ENCODE measurements at places on chromosomes 2 and 18.

DNA sequence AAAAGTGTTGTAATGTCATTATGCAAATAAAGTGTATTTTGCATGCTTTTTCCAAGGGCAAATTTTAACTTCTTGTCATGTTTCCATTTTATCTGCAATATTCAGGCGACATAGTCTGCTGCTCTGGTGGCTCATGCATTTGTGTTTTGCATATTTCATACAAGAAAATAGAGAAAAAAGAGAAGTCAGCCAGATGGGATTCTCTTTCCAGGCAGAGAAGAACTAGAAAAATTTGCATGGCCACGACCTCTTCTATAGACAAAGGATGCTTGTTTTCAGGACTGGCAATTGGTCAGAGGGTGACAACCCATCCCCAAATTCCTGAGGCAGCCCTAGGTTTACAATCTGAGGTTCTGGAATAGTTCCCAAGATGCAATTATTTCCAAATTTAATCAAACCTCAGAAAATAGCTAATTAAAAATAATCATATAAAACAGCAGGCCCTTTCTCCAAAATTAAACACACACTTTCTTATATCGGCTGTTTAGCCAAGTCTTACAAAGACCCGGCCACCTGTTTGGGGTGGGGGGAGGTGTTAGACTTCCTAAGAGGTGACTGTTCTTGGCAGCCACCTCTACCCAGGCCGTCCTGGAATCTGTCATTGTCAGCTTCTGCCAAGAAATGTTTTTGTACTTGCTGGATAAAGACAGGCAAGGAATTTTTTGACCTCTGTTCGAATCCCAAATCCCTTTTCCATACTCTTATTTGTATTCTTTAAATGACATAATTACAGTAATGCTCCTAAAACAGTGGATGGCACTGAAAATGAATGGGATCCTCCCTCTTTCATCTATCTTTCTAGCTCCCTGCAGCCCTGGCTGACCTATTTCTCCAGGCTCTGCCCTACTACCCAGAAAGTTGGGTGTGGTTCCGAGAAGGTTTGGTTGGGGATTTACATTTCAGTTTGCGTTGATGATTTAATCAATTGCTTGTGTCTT, 20.8 kb upstream of the SOS1 start:
- DNase-seq = peak; percentile 73

- no peak for DNase-seq
These were observed 38.3 kb upstream of the SMAD2 start for GRCh38 chr18:47968721-47969120.

- no peak for DNase-seq
These were observed 123.2 kb downstream of the B3GNT2 start for GRCh38 chr2:62319070-62319469.

GRCh38 chr18:68694316-68694715, 20.6 kb downstream of the TMX3 start:
- no peak for DNase-seq

GRCh38 chr2:76953733-76954347, 568.3 kb downstream of the LRRTM4 start:
- DNase-seq = no peak

DNA sequence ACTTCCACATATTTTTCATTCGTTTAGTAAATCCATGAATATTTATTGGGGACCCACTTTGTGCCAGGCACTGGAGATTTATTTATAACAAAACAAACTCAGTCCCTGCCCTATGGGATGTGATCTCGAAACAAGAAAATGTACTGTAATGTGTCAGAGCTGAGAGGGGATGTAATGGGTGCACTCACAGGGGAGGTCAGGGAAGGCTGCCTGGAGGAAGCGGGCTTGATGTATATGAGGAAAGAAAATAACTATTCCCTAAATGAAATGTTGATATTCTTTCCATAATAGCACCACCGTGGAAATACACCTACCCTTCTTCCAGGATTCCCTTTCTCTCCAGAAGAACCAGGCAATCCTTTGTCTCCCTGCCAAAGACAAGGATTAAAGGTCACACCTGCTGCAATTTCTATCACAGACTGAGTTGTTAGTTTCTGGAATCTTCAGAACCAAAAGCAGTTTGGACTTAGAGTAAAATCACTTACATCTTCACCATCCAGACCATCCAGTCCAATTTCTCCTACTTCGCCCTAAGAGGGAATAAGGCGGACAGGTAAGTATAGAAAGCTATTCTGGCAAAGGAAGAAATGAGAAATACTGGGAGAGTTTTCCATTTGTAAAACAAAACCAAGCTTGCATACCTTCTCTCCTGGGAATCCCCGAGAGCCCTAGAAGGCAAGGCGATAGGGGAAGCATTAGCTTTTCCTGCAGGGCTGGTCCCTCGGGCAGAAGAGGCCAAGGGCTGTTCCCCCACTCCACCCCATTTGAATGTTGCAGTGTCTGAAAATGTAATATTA, 55.0 kb downstream of the COL6A3 start:
- DNase-seq = no peak

DNA sequence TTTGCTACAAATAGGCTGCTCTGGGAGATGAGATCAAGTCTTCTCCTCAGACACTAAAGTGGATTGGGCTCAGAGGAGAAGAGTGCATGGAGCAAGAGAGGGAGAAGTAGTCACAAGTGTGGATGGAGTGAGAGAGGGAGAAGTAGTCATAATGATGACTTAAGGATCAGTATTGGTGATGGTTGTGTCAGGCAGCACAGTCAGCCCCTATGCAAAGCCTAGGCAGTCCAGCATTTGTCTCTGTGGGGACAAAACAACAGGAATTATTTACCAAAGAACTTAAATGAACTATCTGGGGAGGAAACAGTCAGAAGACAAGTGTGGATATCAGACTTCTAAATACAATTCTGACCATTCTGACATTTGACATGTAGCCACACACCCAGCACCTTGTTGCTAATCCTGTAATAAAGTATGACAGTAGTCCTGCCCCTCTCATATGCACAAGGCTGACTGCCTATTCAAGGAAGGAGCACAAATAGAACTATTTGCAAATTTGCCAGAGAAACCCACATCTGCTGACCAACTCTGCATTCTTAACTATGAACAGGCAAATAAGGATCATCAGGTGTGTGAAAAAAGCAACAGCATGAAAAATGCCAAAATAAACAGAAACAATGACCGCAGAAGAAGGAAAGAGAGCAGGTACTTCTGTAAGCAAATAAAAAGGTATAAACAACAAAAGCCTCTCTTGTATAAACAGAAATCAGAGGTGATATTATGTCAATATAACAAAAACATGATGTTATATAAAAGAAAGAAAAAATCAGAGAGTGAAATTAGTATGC, 1597.9 kb upstream of the ACVR2A start:
- DNase-seq = no peak

GRCh38 chr2:82636402-82637020, 1822.6 kb downstream of the SUCLG1 start:
- DNase-seq = no peak

GRCh38 chr18:21163647-21164547, 52.3 kb upstream of the ROCK1 start:
- DNase-seq = peak; percentile 14

- no peak for DNase-seq
These were observed 36.6 kb upstream of the MRPL19 start for GRCh38 chr2:75609937-75610508.

GRCh38 chr2:160703648-160704585, 210.3 kb upstream of the RBMS1 start:
- peak; percentile 10 for DNase-seq

DNA sequence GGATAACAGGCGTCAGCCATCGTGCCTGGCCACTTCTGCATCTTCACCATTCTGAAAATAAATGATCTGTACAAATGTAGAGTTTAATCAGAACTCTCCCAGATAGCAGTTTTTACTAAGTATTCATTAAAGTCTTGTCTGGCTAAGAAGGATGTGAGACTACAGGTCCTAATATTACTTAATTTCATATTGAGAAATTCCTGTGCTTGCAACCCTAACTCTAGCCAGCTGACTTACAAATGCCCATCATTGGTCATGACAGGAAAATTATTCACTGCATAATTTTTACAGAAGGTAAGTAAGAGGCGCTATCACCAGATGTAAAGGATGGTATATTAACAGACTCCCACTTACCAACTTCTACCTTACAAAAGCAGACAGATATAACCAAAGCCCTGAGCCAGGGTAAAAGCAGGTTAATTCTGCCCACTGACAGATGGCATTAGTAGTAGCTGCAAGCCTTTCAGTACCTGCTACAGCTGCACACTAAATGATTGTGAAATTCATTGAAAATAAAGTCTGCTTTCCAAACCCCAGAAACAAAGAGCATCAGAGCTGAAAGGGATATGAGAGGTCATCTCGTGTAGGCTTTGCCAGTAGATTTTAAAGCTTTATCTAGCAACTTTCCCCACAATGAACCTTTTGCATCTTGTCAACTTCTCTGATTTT, 271.3 kb upstream of the STON1 start:
- DNase-seq = no peak

- no peak for DNase-seq
These were observed 135.8 kb upstream of the DSEL start for GRCh38 chr18:67652288-67652687.

GRCh38 chr2:8096484-8096883, 585.4 kb upstream of the ID2 start:
- DNase-seq = no peak

DNA sequence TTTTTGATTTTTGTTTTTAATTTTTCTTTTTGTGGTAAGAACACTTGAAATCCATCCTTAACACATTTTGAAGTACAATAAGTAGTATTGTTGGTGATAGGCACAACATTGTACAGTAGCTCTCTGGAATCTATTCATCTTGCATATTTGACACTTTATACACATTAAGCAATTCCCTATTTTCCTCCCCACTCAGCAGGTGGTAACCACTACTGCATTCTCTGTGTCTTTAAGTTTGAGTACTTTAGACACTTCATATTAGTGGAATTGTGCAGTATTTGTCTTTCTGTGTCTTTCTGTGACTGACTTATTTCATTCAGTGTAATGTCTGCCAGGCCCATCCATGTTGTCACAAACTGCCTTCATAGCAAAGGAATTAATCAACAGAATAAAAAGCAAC, 471.7 kb upstream of the CDH20 start:
- DNase-seq = no peak

- no peak for DNase-seq
These were observed 8.8 kb downstream of the NT5C1B start for GRCh38 chr2:18580606-18581005.

DNA sequence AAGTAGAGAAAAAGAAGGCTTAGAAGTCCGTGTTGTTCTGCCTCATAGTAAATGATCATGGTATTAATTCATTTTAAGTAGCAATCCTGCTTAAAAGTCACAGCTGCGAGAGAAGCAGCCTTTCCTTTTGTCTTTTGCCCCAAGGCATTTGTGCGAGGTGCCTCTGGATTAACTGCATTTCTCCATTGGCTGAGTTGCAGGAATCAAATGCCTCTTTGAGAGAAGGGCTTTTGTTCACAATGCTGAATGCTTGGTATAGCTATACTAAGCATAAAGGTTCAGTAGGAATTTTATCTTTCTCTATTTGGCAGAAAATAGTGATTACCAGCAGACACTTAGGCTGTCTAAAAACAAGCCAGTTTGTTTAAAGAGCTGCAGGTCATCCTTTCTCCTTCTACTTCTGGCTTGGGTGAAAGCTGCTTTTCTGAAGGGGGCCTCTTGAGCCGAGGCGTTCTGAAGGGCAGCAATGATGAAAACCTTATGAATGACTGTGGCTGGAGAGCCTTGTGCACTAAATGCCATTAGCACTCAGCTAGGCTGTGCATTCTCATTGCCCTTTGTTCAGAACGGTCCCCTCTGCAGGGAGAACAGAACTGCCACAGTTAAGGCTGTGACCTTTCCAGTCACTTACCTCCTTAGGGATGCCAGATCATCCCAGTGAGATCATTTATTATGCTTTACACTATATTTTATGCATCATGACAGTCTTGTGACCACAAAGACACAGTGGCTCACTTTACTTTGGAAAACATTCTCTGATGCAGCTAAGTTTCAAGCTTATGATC, 68.8 kb upstream of the TMEM87B start:
- no peak for DNase-seq

- no peak for DNase-seq
These were observed 12.9 kb downstream of the ARID5A start for GRCh38 chr2:96549466-96549785.

DNA sequence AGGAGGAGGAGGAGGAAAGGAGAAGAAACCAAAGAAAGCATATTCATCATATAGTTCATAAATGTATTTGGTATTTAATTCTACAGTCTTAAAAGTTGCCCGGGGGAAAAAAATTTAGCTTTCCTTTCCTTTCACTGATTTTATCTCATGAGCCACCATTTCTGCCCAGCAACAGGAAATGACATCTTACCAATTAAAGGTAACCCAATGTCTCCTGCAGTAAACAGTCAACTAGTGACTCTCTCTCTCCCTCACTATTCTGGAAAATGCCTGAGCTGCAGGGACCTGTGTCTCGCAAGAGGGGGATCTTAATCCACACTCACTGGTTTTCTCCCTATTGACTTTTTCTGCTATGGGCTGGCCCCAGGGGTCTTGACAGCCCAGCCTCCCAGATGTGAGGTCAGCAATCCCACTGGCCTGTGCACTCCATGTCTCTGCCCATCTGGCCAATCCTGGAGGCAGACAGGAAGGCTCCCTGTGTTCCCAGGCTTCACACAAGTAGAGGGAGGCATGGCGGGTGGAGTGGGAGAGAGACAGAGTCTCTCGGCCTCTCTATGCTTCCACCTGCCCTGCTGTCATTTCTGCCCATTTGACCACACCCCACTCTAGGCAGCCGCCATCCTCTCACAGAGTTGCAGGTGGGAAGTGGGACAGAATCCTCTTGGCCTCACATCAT, 85.4 kb upstream of the CABLES1 start:
- peak; percentile 39 for DNase-seq

GRCh38 chr2:100301881-100302584, 20.3 kb downstream of the LONRF2 start:
- DNase-seq = no peak

DNA sequence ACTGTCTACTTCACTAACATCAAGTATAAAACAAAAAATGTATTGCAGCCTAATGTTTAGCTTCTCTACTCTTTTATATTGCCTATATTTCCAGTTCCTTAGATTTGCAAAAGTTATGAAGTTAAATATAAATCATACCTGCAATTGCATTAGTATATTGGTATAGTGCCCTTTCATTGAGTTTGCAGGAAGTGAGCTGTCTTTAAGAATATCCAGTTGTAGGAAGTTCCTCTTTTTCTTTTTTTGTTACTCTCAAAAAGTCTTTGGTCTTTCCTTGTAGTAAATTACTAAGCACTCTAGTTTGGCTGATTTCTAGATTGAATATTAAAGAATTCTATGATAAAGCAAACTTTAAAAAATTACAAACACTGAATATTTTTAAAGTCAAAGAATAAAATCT, 71.3 kb upstream of the FN1 start:
- DNase-seq = no peak

GRCh38 chr18:55587418-55588110, 428 bp downstream of the TCF4 start:
- no peak for DNase-seq

GRCh38 chr18:519019-519879, 18.7 kb upstream of the COLEC12 start:
- no peak for DNase-seq

DNA sequence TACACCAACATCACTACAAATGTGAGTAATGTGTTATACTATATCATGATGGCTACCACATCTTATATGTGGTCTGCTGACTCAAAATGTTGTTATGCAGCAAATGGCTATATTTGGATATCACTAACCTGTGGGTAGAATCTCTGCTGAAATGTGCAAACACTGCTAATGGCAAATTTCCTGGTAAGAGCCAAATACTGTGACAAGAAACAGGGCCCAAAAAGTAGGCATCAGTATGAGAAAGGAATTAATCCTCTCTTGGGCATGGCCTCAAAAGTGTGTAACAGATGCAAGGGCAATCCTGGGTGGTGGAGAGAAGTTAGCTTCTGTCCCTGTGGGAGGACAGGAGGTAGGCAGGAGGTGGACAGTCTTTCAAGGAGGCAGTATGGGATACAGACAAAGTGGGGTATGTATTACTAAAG, 13.3 kb downstream of the ATF2 start:
- DNase-seq = peak; percentile 36

Measured in CD4-positive, alpha-beta T cell treated with Interleukin-4 for 4 hours (primary cell).